ENCODE measurements at places on chromosomes 11 and 22.

DNA sequence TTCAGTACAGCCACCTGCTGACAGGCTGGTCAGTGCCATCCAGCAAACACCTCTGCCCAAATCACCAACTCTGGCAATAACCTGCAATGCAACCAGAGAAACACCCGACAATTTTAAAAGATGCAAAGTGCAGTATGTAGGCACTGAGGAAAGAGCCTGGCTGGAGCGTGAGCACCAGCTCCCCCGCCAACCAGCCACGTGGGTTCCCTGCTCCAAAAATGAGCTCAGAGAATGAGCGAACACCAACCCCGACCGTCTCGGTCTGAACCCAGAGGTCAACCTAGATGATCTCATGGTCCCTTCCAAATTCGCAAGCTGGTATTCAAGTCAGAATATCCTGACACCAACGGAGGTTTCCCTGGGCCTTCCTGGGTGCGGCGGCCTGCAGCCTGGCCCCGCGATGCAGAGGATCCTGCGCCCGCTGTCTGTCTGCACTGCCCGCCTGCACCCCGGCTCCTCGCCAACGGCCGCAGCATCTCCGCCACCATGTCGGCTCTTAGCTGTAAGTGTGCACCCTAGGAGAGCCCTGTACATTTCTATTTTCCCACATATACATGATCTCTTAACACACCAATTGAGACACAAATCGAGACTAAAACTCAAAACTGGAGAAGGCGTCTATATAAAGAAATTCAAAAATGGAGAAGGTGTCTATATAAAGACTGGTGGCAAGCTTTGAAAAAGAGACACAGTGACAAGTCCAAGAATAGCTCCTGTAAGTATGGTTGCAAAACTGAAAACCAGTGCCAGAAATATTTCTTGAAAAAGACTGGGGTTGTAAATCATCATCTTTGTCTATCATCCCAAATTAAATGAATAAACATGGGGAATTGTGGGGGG is 22.8 kb downstream of the TMEM184B start:
- no peak for DNase-seq

DNA sequence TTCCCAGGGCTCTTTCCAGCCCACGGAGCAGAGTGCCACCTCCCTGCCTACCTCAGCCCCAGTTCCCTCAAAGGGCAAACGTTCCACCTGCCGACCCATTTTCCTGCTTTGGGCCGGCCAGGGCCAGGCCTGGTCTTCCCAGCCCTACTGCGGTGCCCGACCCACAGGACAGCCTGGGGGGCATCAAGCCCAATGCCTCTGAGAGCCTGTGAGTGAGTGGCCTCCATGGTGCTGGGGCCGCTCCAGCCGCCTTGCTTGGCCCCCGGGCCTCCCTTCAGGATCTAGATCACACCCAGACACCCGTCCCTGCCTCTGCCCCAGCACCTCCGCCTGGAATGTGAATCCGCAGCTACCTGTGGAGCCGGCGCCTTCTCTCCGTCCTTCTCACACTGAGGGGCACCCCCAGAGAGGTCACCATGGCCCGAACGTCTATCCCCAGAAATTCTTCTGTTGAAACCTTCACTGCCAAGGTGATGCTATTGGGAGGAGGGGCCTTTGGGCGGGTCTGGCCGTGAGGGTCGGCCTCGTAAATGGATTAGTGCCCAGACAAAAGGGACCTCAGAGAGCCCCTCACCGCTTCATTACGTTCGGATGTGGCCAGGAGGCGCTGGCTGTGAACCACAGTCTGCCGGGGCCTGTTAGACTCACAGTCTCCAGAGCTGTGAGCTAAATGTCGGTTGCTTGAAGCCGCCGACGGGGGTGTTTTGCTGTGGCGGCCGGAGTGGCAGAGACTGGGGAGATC is 36.2 kb upstream of the BRSK2 start:
- DNase-seq: no peak

DNA sequence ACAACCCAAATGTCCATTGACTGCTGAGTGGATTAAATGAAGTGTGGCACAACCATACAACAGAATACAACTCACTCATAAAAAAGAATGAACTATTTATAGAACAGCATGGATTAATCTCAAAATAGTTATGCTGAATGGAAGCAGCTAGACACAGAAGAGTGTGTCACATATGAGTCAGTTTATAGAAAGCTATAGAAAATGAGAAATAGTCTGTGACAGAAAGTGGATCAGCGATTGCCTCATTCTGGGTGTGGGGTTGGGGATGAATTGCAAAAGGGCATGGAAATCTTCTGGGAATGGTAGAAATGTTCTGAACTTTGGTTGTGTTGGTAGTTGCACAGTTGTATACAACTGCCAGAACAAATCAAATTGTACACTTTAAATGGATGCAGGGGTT is 37.4 kb downstream of the PRR5L start:
- no peak for DNase-seq

GRCh38 chr11:69489031-69489745 is 7.7 kb downstream of the LINC01488 start:
- no peak for DNase-seq

DNA sequence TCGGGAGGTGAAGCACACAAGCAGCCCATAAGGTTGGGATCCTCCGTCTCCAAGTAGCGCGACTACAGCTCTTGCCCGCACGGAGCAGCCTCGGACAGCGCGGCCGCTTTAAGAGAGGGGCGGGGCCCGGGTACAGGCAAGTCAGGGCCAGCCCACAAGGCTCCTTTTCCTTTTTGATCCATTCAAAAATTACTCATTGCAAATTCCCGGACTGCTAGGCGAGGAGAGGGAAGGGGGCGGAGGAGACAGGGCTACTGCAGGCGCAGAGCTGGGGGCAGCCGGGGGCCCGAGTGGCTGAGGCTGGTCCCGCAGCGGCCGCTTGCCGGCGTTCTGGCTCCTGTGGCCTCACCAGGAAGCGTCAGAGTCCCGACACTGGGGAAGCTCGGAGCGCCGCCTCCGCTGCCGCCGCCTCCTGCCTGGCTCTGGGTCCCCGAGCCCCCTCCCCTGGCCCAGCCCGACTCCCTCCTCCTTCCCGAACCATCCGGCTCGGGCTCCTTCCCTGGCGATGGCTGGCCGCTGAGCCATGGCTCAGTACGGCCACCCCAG is at the start of gene UBASH3B:
Gene UBASH3B (plus strand): TSS at position 196 of the 546 bp plus-strand sequence. CDS start 328 bp downstream, at position 524.
- DNase-seq: peak; percentile 49

GRCh38 chr11:127114035-127114434 is 113.5 kb upstream of the KIRREL3 start:
- no peak for DNase-seq

GRCh38 chr11:67317888-67318555 is 14.7 kb downstream of the SSH3 start:
- DNase-seq: no peak

DNA sequence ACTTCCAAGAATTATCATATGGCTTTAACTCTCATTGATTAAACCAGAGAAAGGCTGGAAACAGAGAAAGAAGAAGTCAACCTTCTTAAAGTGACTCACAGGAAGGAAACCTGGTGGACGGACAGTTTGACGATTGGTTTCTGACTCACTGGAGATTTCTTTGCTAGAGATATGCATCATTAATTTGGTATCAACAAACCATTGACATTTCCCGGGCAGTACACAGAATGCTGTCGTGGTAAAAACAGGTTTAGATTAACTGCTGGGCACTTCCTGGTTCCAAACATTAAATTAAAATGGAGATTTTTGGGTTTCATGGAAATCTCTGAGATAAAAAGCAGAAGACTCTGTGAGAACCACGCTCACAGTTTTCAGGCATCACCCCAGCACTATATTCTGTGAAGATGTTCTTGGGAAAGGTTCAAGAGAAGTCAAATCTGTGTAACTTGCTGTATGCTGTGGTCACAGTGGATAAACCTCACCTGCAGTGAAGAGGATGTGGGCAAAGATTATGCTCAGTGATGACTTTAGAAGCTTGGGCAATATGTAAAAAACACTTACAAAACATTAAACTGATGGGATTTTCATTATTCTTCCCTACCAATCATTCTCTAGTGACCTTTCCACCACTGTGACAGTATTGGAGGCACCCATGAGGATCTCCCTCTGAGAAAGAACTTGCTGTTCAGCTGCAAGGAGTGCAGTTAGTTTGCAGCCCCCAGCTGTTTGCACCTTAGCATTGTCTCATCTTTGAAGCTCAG is 61.1 kb upstream of the CD44 start:
- no peak for DNase-seq

DNA sequence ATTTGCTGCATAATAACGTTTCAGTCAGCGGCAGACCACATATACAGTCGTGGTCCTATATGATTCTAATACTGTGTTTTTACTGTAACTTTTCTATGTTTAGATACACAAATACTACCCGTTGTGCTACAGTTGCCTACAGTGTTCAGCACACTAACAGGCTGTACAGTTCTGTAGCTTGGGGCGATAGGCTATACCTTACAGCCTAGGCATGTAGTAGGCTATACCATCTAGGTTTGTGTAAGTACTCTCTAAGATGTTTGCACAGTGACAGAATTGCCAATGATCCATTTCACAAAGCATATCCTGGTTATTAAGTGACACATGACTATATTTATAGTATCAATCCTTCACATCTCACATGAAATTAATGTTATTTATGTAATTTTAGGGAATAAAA is 78.2 kb downstream of the YAP1 start:
- no peak for DNase-seq

DNA sequence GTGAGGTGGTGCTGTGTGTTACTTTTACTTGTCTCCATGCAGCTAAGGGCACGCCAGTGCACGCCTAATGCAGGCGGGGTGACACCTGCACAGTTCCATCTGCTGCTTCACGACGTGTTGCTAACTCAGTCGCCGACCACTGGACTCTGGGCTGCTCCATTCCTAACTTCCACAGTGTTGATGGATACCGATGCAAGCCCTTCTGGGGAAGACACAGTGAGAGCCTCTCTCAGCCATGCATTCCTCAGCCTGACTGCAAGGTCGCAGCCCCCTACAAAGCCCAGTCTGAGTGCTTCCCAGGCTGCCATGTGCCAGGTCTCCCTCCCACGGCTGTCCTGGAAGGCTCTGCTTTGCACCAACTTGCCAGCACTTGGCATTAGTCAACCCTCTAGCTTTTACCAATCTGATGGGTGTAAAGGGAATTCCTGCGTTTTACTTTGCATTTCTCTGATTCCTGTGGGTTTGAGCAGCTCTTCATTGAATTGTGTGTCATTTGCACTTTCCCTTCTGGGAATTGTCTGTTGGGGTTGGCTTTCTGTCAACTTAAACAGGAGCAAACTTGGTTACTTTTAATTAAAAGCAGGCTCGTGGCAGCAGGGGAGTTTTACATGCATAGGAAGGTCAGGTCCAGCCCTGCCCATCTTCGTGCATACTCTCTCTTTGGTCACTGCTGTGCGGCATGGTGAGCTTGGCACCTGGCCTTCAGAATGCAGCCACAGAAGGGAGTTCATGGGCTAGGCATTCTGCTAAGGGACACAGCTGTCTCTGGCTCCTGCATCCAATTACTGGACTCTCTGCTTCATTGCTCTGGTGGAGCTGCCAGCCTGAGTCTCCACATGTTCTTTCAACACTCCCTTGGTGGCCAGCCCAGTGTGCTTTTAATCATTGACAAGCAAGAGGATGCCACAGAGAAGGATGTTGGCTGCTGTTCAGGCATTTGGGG is 34.6 kb upstream of the SHANK2 start:
- no peak for DNase-seq

DNA sequence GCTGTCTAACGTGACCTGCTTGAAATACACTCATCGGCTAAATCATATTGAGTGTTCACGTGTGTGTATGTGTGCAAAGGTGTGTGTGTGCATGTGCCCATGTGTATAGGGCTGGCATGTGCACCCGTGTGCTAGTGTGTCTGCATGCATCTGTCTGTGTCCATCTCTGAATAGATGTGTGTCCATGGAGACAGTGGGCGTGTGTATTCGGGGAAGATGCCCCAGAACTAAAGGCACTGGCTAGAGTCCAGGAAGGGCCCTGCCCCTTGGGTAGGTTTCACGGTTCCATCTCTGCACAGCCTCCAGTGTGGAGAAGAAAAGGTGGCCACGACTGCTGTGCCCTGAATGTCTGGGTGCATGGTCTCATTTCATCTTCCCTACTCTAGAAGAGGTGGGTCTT is 220.3 kb downstream of the MN1 start:
- DNase-seq: no peak

GRCh38 chr22:50305923-50306566 is 1.4 kb downstream of the PLXNB2 start:
- no peak for DNase-seq

- no peak for DNase-seq
These were observed at the start of gene LARGE1 for GRCh38 chr22:33920197-33920540. LARGE1 (minus strand) TSS chr22:33920476.

- DNase-seq: no peak
These were observed 1383.2 kb downstream of the BRD1 start for GRCh38 chr22:48444320-48445112.

GRCh38 chr22:35313311-35314121 is 13.8 kb downstream of the TOM1 start:
- no peak for DNase-seq

DNA sequence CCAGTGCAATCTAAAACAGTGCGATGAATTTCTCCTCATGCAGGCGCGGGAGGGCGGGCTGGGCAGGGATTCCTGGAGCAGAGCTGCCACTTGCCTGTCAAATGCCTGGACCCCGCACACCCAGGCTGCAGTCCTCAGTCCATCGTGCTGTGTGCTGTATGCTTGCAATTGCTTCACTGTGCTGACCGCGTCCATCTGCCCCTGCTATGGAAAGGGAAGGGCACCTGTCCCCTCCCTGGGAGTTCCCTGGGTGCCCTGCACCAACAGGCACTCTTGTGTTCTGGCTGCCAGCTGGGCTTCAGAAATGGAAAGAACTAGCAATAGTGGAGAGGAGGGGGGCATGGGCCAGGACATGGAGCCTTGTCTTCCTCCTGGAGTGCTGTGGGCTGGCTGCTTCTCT is 185.4 kb upstream of the B3GAT1 start:
- no peak for DNase-seq

DNA sequence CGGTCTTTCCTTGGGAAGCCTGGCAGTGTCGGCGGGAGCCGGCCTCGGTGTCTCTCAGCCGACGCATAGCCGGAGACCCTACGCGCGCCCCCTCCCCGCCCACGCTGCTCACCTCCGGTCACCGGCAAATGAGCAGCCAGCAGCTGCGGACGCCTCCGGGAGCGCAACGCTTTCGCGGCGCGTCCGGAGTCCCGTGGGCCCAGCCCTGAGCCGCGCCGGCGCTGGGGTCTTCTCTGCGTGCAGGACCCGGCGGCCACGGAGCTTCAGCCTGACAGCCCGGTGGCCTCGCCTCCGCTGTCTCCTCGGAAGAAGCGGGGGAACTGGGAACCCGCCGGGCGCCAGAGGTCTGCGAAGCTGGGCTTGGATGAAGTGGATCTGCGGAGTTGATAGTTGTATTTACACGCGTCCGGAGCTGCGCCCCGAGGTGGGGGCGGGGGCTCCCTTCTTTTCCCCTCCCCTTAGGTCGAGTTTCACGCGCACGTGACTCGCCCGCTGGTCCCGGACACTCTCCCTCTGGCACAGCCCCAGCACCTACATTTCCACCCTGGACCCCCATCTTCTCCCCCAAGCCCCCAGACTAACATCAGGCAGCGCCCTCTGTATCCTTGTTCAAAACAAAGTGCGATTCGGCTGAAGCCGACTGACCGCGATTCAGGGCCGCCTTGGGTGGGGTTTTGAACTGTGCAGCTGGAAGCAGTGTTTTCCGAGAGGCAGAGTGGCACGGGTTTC is at the start of gene SLC43A1:
Gene SLC43A1 (minus strand): TSS at position 371 of the 729 bp plus-strand sequence. CDS start 1,591 bp downstream, outside the sequence.
- DNase-seq: no peak
